ENCODE measurements at places on chromosomes 7 and 10.

GRCh38 chr10:58955615-58956014 lies 220.8 kb upstream of the PHYHIPL start:
- no peak for DNase-seq

DNA sequence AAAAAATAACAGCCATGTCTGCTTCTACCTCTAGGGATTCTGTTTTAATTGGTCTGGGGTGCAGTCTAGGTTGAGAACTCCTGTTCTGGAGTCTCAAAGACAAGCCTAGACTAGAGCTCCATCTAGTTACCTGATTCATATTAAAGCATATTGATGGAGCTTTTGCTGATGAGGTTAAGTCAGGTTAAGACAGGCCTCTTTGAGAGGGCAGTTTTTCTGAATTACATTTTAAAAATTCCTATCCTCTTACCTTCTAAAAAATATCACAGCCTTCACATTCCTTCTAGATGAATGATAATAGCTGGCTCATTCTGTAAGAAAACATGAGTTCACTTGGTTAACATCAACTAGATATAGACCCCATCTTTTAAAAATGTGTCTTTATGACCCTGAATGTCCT lies 28.9 kb downstream of the MGAM start:
- DNase-seq: no peak

- no peak for DNase-seq
These were observed 221.3 kb downstream of the SKIDA1 start for GRCh38 chr10:21304198-21304597.

- DNase-seq: no peak
These were observed 15.0 kb upstream of the STEAP4 start for GRCh38 chr7:88321694-88322093.

DNA sequence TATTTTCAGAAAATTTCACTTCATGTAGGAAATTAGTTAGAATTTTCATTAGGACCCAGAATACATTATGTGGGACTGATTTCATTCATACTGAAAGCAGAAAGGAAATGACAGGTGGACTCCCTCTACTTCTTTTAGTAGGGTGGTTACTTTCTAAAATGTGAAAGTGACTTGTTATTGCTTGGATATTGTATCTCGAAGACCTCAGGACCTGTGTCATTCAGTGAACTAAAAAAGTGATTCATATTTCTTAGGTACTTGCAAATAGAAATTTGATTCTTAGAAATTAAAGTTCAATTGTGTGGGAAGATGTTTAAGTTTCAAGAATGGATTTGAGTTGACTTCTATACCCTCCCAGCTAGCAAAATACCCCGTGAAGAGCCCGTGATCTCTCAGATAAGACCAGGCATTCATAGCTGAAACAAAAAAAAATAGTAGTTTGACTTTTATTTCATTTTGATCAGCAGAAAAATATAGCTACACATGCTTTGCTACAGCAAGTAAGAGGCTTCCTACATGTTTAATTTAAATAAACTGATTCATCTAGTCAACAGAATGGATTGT lies 1037.1 kb downstream of the GATA3 start:
- DNase-seq: no peak

DNA sequence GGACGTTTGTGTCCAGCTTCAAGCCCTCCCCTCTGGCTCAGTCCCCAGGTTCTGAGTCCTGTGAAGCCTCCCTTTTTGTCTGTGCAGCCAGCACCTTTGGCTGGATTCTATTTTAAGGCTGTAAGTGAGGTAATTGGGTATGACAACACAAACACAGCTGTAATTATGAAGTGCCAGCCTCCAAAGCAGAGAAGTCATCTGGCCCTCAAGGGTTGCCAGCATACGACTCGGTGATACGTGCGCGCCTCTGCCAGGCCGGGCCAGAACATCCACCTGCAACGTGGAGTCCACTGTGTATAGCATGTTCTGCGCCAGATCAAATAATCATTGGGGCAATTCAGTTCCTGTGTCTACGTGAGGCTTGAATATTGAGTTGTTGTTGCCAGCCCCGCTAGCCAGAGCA lies 6.7 kb upstream of the FAM180A start:
- DNase-seq: no peak

- no peak for DNase-seq
These were observed 21.3 kb downstream of the PTPN12 start for GRCh38 chr7:77558284-77558967.

DNA sequence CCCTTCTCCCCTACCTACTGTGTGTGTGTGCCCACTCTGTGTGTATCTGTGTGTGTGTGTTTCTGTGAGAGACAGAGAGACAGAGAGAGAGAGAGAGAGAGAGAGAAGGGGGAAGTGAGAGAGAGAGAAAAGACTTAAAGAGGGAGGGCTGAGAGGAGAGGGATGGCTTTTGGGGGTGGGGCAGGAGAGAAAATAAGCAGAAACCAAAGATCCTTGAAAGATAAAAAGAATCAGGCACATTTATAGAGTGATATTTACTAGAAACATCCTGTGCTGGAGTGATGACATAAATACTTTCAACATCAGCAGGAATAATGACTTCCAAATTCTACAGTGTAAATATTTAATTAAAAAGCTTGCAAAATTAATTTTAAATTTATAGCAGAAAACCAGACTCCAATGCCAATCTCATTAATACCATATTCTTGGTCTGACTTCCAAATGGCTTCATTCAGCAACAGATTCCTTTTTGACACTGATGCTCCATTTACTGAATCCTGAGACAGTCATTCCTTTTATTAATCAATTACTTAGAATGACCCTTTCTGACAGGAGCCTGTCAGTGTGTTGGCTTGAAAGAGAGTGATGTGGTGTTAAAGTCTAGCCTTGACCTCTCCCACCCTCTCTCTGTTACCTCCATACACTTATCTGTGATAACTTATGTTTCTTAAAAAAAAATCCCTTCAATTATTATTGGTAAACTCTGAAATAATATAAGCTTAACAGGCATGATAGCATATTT lies 41.7 kb upstream of the WNT2 start:
- no peak for DNase-seq

GRCh38 chr10:75924309-75924902 lies 493.0 kb downstream of the LRMDA start:
- DNase-seq: no peak

DNA sequence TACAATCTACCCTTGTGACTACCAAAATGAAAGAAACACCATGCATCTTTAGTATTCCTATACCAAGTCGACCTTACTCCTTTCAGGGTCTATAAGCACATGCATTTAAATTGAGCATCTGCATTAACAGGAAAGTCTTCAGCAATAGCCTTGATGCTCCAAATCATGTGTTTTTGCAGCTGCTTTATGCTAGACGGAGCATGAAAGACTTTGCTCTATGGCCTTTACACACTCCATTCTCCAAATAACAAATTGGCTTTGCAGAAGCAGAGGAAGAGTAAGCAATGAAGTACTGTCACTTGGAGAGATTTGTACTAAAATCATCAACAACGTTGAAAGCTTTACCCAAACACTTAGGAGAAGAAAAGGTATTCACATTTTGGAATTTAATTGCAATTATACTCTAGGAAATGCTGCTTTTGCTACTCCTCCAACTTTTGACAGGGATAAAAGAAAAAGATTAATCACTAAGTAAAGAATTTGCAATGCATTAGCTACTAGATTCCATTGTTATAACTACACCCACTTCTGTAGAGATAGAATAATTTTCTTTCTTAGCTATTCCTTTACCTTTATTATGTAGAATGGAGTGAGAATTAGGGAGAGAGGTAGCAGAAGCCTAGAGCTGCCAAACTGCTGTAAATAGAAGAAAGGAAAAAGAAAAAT lies 131.8 kb downstream of the SEMA3E start:
- DNase-seq: no peak

DNA sequence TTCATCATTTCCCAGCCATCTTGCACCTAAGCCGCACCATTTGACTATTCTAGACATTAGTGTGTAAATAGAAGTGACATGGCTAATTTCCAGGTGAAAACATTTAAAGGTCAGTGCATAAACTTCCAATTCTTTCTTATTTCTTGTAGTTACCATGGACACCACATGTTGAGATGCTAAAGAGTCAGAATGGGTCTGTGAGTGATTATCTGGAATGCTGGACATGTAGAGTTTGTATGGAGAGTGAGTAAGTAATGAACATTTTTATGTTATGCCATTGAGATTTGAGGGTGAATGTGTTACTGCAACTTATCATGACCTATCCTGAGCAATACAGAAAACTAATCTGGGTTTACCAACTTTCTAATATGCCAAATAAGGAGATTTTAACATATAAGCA lies 60.4 kb downstream of the MEOX2 start:
- DNase-seq: no peak

DNA sequence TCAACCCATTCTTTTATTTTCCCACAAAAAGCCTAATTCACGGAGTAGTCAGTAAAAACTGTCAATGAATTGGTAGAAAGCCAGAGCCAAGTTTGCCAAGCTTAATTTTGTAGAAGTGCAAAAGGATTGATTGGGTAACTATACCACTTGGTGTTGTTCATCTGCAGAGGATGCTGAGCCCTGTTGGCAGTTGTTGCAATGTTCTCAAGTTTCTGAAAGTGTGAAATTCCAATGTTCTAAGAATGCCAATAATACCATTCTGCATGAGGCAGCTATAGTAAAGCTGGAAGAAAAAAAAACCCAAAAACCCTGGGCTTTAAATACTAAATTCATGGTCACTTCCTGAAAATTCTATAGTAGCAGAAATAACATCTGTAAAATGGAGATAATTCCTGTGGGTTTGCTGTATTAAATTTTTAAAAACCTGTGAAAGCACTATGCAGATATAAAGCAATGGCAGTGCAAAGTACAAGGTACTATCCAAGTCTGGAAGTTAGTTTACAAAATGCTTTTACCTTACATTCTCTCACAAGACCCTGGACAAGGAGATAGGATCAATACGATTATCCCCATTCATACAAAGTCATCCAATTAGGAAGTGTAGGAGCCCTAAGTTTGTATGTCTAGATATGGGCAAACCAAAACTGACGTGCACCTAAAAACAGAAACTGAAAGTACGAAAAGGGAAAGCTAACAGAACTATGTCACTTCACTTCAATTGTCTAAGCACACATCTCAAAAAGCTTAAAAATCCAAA lies 6.0 kb upstream of the PON1 start:
- no peak for DNase-seq

DNA sequence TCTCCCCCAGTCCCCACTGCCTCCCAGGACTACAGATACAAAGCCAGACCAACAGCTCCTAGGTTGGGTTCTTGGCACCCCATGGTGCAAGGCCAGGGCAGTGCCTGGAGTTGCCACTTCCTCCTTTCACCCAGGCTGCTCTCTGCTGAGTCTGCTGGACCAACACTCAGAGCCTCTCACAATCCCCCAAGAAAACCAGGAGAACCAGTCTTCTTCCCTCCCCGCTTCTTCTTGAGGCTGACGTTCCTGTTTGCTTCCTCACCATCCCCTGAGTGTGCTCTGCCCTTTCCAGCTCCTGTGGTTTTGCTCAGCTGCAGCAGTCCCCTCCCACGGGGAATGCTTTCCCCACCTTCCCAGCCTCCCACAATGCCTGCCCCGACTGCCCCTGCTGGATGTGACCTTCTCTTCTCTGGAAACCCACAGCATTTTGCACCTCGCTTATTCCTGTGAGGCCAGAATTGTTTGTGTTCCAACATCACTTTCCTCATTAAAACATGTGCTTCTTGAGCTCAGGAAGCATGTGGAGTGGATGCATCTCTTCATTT lies 89.9 kb downstream of the GOLGA7B start:
- DNase-seq: no peak

- DNase-seq: no peak
These were observed 164.2 kb downstream of the ACTR3B start for GRCh38 chr7:152923711-152924110.

DNA sequence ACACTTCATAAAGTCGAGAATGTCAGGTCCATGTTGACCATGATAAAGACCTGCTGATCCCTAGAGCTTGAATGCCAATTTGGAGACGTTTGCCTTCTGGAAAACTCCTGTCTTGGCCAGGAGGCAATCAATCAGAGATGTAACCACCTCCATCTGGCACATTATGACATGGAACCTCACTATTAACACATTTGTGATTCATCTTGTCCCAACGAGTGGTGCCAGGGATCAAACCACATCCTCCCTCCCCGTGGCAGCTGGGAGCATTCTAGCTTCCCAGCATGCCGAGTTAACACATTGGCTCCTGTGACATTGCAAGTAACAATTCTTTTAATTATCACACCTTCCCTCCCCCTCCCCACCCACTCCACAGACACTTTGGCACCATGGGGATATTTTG lies 84.0 kb upstream of the PPP1R17 start:
- DNase-seq: no peak

DNA sequence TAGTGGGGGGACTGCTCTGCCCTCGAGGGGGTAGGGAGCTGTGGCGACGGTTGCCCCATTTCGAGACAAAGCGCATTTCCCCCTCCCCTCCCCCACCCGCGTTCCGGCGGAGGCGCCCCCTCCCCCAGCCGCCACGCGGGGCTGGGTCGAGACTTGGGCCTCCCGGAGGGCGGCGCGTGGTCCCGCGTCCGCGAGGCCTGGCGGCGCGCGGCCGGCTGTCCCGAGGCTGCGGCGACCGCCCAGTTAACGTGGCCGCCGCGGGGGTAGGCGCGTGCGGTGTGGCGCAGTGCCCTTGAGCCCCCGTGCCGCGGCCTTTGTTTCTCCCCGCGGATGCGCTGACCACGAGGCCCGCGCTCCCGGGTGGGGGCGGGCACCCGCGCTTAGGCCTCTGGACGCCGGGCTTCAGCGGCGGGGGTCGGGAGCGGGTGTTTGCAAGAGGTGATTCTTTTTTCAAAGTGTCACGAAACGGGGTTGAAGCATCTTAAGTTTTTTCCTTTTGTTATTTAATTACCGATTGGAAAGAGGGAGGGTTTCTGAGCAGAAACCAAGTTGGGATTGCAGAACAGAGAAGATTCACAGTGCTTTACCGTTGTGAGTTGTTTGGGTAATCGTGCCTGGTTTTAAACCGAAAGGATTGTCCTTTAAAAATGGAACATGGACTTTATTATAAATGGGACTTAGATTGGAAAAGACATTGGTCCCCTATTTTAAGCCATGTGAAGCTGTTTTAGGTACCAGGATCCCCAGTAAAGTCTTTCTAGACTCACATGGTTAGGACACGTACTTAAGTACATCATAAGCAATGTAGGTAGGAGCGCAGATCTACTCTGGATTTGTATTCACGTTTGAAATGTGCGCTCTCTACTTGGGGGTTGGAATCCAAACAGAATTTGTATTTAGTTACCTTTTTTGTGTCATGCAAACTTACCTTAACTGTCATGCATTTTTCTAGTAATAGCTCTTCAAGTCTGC lies 760 bp downstream of the CBX3 start:
- DNase-seq: peak; percentile 71

DNA sequence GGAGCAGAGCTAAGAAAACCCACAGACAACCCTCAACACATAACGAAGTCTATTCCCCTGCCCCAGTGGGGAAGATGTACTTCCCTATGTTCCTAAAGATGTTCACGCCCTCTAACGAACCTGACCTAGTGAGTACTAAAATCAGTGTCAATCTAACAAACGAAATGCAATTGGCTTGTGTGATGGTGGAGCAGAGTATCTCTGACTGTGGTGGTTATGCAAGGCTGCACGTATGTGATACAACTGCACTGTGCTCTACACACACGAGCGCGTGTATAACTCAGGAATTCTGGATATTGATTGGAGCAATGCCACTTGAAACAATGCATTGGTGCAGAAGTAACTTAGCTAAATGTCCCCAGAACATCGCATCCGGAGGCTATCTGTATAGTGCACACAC lies 1.3 kb downstream of the ANKRD16 start:
- no peak for DNase-seq
